ENCODE measurements at places on chromosomes 5 and 9. TPM values are rescaled to one million over a fixed set of nuclear protein-coding genes. Genes with fewer than 3 reads are reported as not detected.

GRCh38 chr5:172633403-172633970 lies 7.6 kb upstream of the NEURL1B start:
- DNase-seq, result no peak

GRCh38 chr5:82476155-82476554 lies 198.0 kb upstream of the RPS23 start:
- DNase-seq, result no peak

The LHX3 gene
- total RNA-seq, result not detected

The SPEF2 gene
- total RNA-seq, result 3.9 TPM

The JAKMIP2 gene
- 15.1 TPM for total RNA-seq

The SLC45A2 gene
- total RNA-seq, result 0.82 TPM

- no peak for DNase-seq
These were observed 2.0 kb upstream of the TRIM14 start for GRCh38 chr9:98121058-98121457.

DNA sequence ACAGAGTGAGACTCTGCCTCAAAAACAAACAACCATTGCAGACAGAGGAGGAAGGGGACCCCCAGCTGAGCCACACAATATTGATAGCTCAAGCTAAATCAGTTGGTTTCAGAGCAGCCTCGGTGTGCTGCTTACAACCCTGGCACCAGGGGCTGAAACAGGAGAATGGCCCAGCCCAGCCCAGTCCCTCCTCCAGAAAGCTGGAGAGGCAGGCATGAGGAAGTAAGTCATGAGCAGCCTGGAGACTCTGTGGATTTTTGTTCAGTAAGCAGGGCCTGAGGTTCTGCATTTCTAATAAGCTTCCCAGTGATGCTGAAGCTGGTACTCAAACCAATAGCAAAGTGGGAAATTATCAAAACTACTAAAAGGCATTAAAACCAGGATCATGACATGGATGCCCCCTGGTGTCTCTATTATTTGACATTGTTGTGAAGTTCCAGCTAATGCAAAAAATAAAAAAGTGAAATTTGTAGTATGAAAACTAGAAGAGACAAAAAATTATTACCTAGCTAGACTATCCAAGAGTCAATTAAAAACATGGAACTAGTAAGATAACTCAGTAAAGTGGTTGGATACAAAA lies 14.2 kb downstream of the PRRT1B start:
- no peak for DNase-seq

The DNAI1 gene
- total RNA-seq, result 1.8 TPM

The TAF1L gene
- total RNA-seq, result 0.02 TPM

The GLDC gene
- 8.9 TPM for total RNA-seq

GRCh38 chr5:119656023-119656422 lies 26.7 kb downstream of the FAM170A start:
- no peak for DNase-seq

- DNase-seq, result no peak
These were observed 7.4 kb upstream of the SNCAIP start for GRCh38 chr5:122304471-122305215.

The ARL14EPL gene
- total RNA-seq, result not detected

- DNase-seq, result no peak
These were observed 20.4 kb downstream of the CDC26 start for GRCh38 chr9:113254991-113255390.

DNA sequence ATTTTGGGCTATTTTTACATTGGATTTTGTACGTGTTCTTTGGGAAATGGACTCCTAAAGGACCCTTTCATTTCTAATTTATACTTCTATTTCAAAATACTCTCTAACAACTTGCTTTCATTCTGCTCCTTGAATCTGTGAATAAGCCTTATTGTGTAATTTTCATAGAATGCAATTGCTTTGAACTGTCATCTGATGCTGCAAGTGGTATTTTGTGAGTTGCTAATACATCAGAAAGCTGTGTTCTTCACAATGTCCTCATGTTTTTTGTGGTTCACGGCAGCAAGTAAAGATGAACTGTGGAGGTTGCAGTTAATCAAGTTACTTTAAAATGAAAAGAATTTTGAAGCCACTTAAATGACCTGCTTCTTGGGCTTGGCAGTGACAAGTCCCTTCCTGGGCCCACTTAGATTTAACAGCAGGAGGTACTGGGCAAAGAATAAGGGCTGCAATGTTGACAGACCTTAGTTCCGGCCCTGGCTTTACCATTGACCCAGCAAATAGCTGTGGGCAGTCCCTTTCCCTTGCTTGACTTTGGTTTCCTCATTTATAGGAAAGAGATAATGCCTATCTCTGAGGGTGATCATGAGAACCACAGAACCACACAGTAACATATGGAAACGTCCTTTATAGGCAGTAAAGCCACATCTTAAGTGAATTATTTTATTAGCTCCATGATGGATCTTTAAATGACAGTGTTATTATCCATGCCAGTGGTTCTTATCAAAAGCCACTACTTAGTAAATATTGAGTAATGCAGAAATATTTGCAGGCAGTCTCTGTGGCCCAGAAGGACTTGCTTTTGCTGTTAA lies 54.8 kb downstream of the IQGAP2 start:
- peak; percentile 17 for DNase-seq

The CAMK2A gene
- total RNA-seq, result 1.6 TPM

DNA sequence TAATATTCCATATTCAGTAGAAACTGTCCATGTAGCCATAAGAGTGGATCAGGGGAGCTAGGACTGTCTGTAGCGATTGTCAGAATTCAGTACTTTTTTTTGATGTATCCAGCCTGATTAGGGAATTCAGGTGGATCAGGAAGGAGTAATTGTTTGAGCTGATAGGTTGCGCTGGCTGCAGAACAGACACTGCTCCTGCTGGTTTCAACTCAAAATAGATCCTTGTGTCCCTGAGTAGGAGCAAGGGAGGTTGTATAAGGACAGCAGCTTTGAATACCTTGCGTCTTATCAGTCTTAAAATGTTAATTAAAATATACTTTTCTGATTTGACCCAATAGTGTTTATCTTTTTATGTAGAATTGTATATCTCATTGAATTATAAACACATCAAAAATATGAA lies 229.6 kb downstream of the KDM4C start:
- DNase-seq, result no peak

- no peak for DNase-seq
These were observed 11.0 kb upstream of the FAM120AOS start for GRCh38 chr9:93464395-93464794.

- DNase-seq, result no peak
These were observed 6.8 kb upstream of the C9orf152 start for GRCh38 chr9:110214586-110215355.

GRCh38 chr5:133667217-133667616 lies 54.9 kb upstream of the FSTL4 start:
- no peak for DNase-seq

The LCNL1 gene
- total RNA-seq, result 0.22 TPM

The WNT8A gene
- not detected for total RNA-seq

The DAPK1 gene
- 31.1 TPM for total RNA-seq

GRCh38 chr5:40240111-40240510 lies 439.6 kb upstream of the PTGER4 start:
- DNase-seq, result no peak

The SLC1A1 gene
- 6.4 TPM for total RNA-seq

DNA sequence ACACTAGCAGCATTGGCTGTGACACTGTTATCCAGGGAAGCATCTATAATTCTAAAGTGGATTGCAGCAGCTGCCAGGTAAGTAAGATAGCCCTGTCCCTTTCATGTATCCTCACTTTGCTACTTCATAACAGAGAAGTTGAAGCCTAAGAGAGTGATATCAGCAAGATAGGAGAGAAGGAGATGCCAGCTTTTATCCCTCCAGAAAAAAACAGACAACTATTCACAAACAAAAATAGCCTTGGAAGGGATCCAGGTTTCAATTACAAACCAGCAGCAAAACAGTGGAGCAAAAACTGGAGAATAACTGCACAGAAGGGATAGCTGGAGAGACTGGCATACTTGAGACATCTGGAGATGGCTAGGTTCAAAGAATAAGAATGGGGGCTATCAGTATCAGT lies 19.6 kb upstream of the VCAN start:
- DNase-seq, result no peak

DNA sequence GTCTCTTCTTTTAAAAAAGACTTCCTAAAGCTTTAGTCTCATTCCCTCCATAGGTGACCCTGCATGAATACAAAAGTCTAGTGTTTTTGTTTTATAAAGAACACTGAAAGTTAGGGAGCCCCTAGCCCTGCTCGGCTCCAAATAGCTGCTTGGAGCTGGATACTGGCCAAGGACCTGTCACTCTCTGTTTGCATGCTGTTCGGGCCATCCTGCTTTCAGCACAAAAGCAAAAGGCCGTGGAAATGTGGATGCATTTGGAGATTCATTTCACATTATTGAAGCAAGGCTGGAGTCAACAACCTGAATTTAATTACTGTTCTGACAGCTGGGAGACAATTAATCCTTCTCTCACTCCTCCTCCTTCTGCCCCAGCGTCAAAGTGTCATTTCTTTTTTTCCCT lies 151.7 kb upstream of the NMUR2 start:
- no peak for DNase-seq

Data from astrocyte (in vitro differentiated cells and primary cell).